ENCODE measurements at places on chromosomes 2 and 18. TPM values are rescaled to one million over a fixed set of nuclear protein-coding genes. Genes with fewer than 3 reads are reported as not detected.

Gene CASP8
- 83.9 TPM for total RNA-seq

Gene ANKRD30BL
- total RNA-seq: not detected

Gene LYG1
- total RNA-seq: 0.43 TPM

Gene PSMA8
- total RNA-seq: not detected

Gene ATP6V1B1
- 2.3 TPM for total RNA-seq

Gene LHCGR
- total RNA-seq: 0.40 TPM

Gene INHBB
- total RNA-seq: 0.07 TPM

Gene ZDBF2
- 14.7 TPM for total RNA-seq

Gene REG3G
- total RNA-seq: not detected

Gene RAB6C
- total RNA-seq: not detected

Gene OTOF
- total RNA-seq: not detected

Gene RAB6D
- 0.10 TPM for total RNA-seq

Gene ASIC4
- total RNA-seq: 0.17 TPM

Gene AOX1
- 15.2 TPM for total RNA-seq

Gene SIX2
- 0.15 TPM for total RNA-seq

Gene IL1R2
- total RNA-seq: 1.2 TPM

Gene TWIST2
- total RNA-seq: 13.6 TPM

Gene DGUOK
- total RNA-seq: 151 TPM

Gene LRATD1
- total RNA-seq: 2.6 TPM

Gene GCKR
- total RNA-seq: not detected

Gene POTEI
- total RNA-seq: not detected

Gene FEV
- not detected for total RNA-seq

Gene PARD3B
- 5.8 TPM for total RNA-seq
